Activated CD4-positive, alpha-beta memory T cell treated with anti-CD3 and anti-CD28 coated beads for 36 hours (primary cell): ENCODE measurements at places on chromosomes 4 and X.
A peak's percentile ranks its signal among the peaks of the same experiment; 100 is the strongest.

- no peak for DNase-seq
Measured at GRCh38 chrX:70479247-70479921, 34.7 kb downstream of the DLG3 start.

- DNase-seq, result no peak
Measured at GRCh38 chr4:101791182-101791558, 640 bp downstream of the BANK1 start.

DNA sequence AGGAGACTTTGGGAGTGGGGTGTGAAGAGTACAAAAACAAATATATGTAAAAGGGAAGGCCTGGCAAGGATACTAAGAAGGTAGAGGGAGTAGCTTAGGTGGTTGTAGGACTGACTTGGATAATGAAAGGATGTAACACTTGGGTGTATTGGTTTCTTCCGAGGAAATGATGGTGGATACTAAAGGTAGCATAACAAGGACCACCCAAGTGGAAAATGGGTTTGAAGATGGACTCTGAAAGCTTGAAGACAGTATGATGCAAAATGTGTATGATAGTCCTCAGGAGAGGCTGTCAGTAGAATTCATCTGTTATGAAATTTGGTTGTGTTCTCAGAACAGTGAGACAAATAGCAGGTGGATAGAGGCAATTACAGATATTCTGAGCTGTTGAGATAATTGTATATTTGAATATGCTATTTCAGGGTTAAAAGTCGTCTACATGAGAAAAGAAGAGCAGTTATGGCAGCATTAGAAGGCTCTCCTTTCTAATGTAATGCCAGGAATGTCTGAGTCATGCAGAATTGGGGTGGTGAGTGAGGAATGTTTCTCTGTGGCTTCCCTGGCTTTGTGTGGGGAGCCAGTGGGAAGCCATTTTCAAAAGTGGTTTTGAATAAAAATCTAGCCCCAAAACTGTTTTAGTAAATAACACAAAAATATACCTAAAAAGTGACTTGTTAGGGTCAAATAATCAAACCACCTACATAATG, 75.6 kb downstream of the FHIP1A start:
- no peak for DNase-seq

DNA sequence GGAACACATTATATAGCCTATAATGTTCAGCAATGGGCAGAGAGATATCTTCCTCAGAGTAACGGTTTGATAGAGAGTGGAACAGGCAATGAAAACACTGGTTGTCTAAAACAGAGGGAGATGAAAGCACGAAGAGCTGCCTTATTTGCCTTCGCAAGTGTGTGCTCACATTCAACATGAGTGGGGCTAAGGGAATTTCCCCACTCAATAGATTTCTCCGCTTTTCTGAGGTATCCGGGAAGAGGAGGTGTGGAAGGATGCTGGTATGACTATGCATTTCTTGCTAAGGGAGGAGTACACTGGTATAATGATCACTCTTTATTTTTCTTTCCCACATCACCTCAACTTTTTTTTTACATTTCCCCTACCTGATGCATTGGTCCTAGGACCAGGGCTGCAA, 7.8 kb upstream of the GPR82 start:
- DNase-seq, result peak; percentile 26

DNA sequence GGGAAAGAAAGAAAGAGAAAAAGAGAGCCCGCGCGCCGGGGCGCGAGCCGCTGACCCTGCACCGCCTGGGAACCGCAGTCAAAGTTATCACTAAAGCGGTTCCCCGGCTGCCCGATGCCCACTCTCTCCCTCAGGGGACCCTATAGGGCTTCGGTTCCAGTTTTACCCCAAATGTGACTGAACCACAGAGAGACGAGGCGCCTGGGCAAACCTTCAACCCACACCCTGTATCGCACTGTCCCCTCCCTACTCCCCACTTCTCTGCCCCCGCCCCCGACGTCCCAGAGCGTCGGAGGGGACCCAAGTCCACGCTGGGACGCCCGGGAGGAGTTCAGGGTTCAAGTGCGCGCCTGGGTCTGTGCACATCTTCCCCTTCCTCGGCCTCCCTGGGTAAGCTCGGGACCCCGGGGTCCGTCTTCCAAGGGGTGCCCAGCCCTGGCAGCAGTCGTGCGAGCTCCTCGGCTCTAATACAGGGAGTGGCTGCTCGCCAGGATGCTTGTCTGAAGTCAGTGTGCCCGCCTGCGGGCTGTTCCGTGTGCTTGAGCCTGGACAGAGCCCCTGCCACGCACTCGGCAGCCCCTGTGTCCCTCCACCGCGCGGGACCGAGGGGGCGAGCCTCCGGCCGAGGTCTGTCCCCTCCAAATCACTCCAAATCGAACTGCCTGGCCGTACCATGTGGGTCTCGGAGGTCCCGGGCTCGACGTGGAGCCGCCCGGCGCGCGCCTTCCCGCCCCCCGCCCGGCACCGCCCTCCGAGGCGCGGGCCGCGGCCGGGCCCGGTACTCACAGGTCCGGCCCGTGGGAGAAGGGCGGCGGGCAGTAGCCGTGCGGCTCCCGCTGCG, 960 bp downstream of the TRPC3 start:
- peak; percentile 36 for DNase-seq

DNA sequence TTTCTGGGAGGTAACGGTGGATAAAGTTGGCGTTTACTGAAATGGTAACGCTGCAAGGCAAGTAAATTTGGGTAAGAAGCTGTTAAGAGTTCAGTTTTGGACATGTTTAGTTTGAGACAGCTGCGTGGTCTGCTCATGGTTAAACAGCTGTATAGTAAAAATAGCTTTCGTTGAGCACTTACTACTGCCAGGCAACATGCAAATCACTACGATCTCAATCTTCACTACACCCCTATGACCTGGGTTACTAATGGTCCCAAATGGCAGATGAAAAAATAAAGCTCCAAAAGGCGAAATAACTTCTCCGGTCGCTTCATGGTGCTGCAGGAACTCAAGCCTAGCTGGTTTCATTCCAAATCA, 22.2 kb downstream of the FABP2 start:
- no peak for DNase-seq

DNA sequence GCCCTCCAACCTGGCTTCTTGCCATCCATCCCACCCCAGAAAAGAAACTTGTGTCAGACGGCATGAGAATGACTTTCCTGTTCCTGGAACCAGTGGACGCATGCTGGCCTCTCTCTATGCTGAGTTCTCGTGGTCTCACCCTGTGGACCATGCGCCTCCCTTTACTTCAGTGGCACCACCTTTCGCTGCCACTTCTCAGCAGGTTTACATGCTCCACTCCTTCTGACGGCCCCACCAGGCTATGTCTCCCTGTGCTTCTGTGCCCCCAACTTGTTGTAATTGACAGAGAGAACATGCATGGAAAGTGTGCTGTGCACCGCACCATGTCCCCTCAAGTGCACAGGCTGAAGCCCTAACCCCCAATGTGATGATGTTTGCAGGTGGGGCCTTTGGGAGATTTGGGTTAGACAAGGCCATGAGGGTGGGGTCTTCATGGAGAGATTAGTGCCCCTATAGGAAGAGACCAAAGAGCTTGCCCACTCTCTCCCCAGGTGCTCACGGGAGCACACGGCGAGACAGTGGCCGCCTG, 3.1 kb upstream of the PPP2R2C start:
- no peak for DNase-seq

DNA sequence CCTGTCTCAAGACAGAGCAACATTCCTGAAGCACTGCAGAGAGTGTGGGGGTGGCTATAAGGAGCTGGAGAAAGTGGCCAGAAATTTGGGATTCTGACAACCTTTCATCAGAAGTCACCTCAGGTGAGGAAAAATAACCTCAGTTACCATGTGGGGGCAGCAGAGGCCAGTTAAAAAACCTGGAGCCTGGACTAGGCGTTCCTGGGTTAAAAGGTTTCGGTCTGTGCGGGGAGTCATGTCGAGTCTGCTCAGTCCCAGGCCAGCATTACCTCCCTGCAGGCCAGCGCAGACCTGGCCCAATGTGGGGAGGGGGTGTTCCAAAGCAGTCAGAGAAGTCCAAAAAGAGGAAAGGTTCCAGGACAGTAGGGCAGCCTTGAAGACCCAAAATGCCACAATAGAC, 10.9 kb upstream of the NALF2 start:
- peak; percentile 39 for DNase-seq

DNA sequence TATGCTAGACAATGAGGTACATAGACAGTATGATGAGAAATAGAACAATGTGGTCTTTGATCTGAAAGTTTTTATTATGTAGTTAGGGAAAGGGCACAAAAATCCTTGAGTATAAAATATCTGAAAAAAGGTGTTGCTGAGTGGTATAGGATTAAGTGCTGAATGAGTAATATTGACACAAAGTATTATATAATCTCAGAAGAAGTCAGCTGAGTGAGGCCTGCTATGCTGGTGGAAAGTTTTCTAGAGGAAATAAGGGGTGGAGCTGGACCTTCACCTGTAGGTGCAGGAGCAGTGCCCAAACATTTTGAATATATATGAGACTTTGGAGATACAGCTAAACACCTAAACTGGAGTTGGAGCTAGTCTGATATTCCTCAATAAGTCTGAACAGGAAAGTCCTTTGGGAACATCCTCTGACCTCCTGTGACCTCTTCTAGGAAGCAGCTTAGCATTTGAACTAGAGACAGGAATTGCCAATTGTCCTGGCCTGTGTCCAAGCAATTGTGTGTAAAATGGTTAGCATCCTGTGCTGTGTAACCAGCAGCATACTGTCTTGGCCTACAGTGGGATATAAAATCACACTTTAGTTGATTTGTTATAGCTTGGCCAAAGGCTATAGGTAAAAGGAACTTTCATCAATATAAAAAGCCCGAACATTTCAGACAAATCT, 285.3 kb downstream of the ANKRD50 start:
- DNase-seq, result no peak

DNA sequence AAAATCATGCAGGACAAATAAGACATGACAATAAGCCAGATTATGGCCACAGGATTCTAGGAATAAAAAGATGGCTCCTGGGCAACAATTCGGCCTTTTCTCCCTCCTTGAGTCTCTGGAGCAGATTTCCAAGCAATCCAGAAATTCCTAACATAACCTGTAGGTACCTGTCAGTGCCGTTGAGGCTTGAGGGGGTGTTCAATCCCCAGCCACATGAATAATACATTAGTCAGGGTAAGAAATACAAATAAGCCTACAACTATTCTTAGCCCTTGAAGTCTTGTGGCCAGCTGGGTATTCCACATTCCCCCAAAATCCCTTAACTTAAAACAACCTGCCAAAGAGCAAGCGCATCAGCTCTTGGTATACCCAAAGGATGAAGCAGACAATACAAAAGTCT, 9.7 kb downstream of the CXorf38 start:
- no peak for DNase-seq

DNA sequence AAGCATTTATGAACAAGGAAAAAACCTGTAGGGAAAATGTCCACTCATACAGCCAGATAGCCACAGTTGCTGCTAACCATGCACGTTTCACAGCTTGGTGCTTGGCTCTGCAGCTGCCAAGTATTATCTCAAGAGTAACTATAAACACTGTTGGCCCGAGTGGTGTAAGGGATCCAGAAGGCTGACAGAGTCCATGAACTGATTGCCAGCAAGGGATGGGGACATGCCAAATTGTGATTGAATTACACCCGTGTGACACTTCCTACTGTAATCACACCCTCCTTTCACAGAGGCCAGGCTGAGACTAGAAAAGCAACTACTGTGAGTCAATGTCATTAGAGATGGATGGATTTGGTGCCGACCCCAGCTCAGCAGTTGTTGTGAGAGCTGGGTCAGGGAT, 223.9 kb upstream of the ANKRD50 start:
- DNase-seq, result no peak

- DNase-seq, result no peak
Measured at GRCh38 chrX:28659269-28659668, 72.0 kb downstream of the IL1RAPL1 start.

GRCh38 chr4:142365391-142365790, 480.7 kb downstream of the INPP4B start:
- DNase-seq, result no peak

GRCh38 chr4:99670409-99671073, 12.9 kb upstream of the C4orf54 start:
- no peak for DNase-seq

DNA sequence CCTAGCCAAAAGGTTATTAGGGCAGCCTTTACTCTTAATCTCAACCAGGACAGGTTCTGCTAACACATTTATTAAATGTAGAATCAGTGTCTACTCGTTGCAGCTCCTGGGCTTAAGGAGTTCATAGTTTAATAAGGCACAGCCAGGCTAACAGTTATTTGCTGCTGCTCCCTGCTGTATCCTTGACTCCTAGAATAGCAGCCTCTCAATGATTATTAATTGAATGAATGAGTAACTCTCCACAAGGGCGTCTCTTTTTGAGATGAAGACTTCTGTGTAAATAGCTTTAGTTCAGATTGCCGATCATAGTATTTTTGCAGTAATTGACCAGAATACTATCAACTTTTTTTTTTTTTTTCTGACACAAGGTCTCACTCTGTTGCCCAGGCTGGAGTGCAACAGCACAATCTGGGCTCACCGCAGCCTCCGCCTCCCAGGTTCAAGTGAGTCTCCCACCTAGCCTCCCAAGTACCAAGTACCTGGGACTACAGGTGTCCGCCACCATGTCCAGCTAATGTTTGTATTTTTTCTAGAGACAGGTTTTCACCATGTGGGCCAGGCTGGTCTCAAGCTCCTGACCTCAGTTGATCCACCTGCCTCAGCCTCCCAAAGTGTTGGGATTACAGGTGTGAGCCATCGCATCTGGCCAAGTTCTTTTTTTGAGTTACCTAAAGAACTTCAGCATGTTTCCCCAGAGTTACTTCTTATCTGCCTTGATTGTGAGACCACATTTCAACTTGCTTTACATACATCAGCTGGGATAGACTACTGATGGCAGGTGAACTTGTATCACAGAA, 2.9 kb downstream of the UGDH start:
- DNase-seq, result no peak

DNA sequence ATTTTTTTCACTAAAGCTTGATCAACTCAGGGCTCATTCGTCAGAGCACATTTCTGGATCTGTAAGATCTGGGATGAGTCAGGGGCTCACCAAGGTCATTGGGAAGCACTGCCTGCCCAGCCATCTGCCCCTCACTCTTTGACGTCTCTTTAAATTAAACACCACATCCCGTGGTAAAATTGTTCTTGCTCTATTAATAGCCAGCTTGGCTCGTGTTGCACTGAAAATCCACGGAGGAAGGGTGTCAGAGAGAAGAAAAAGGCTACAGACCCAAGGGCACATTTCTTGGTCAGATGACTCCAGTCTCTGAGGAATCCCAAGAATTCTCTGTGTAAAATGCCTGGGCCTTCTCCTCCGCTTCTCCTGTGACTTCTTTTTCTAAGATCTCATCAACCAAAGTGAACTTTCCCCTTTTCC, 45.7 kb upstream of the GATB start:
- DNase-seq, result no peak

DNA sequence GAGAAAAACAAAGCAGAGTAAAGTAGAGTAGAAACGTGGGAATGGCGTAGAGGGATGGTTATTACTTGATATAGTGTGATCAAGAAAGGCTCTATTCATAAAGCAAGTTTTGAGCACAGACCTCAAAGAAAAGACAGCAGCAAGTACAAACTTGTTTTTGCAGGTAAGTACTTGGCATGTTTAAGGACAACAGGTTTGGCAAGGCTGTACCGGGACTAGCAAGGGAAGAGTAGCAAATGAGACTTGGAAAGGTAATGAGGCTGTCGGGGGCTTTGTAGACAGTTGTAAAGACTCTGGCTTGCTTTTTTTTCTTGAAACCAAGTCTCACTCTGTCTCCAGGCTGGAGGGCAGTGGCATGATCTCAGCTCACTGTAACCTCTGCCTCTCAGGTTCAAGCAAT, 40.9 kb downstream of the NEK1 start:
- DNase-seq, result no peak
